NCI-H345 (cell line): ENCODE measurements at places on chromosomes 16 and 17.

DNA sequence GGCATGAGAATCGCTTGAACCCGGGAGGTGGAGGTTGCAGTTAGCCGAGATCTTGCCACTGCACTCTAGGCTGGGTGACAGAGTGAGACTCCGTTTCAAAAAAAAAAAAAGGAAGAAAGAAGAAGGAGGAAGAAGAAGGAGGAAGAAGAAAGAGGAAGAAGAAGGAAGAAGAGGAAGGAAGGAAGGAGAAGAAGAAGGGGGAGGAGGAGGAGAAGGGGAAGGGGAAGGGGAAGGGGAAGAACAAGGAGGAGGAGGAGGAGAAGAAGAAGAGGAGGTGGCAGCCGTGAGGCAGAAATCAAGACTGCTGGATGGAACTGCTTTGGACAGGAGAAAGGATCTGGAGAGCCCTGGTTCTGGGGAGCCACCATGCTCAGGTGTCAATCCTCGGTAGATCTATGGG is 29.7 kb upstream of the PEMT start:
- no peak for DNase-seq

GRCh38 chr17:17076066-17076465 is 33.8 kb downstream of the MPRIP start:
- DNase-seq, result no peak

DNA sequence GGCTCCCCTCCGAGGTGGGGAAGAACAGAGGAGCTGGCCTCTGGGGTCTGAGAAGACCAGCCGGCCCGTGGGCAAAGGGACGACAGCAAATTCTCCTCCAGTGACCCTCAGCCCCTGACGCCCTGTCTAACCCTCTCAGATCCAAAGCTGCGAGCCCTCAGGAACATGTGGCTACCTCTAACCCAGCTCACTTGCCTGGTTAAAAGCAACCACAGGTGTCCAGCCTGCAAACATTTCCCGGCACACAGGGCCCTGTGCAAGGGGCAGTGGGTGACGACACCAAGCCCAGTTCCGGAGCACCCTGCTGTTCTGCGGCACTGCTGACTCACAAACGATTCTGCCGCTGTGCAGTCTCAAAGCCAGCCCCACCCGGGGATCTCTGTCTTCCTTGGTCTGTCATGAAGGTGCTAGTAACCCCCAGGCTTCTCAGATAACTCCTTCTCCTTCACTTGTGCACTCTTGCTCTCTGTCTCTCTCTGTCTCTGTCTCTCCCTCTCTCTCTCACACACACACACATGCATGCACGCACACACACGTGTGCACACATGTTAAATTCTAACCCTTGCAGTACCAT is 23.0 kb downstream of the WNT3 start:
- DNase-seq, result no peak

- DNase-seq, result no peak
Measured at GRCh38 chr17:43772877-43773648, 5.7 kb downstream of the DUSP3 start.

GRCh38 chr16:84606081-84606875 is 11.6 kb downstream of the COTL1 start:
- DNase-seq, result no peak

- DNase-seq, result no peak
Measured at GRCh38 chr16:62445909-62446308, 409.7 kb upstream of the CDH8 start.

- no peak for DNase-seq
Measured at GRCh38 chr16:46583036-46583435, 38.1 kb downstream of the SHCBP1 start.

- DNase-seq, result peak; percentile 95
Measured at GRCh38 chr17:58219007-58219788, at the start of gene MKS1. Gene MKS1, minus strand, starts transcription at chr17:58219255. Its CDS starts 25 bp downstream, at chr17:58219230.

DNA sequence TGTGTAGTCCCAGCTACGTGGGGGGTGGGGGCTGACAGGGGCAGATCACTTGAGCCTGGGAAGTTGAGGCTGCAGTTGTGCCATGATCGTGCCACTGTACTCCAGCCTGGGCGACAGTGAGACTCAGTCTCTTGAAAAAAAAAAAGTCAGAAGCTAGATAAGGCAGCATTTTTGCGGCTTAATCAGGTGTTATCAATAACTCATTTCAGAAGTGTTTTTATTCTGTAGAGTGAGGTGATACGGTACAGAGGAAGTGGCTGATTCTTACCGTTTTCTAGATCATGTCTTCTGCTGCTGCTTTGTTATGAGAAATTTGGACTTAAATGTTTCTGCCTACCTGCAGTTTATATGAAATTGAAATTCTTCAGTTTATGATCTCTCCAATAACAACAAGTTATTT is 18.6 kb downstream of the ZC3H18 start:
- DNase-seq, result no peak

GRCh38 chr16:87331241-87331801 is 14.1 kb upstream of the C16orf95 start:
- no peak for DNase-seq

DNA sequence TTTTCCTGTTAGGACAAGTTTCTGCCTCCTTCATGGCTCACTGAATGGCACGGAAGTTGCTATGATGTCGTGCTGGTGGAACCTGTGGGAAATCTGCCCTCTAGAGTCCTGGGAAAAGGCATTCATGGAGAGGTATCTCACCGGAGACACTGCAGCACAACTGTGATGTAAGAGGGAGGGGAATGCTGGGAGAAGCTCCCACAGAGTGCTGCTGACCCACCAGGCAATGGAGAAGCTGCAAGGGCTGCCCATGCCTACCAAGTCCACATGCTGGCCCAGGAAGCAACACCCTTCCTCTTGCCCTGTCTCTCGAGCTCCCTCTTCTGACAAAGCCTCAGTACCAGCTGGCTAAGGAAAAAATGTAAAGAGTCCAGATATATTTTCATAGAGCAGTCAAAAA is 45.2 kb upstream of the SLC5A11 start:
- DNase-seq, result no peak

DNA sequence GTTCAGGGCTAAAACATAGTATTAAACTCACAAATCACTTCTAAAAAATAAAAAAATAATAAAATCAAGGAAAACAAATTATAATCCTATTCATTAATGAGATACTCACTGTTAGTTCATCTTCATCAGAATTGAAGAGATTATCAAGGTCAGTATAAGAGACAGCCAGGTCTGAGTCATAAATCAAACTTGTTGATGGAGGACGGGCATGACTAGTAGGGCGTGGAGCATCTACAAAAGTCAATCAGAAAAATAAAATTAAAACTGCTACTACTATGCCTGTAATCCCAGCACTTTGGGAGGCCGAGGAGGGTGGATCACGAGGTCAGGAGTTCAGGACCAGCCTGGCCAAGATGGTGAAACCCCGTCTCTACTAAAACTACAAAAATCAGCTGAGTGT is 59.1 kb upstream of the INTS2 start:
- no peak for DNase-seq

DNA sequence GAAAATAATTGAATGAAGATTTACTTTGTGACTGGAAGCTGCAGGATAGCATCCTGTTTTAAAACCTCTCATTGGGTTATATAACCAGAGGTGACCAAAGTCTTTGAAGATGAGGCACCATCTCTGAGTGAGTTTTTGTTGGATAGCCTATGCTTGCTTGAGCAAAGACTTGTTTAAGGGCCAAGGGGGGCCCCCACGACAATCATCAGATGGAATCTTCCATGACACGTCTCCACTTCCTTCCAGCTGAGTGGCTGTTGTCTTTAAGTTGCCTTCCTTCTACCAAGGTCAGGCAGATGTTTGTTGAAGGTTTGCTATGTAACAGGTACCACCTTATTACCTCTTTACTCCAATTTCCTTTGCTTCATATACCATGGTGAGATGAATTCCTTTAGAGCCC is 188.8 kb downstream of the PRKCA start:
- DNase-seq, result no peak

- DNase-seq, result no peak
Measured at GRCh38 chr16:86730086-86730485, 151.7 kb downstream of the FOXL1 start.

GRCh38 chr17:48541577-48542113 is 3.3 kb downstream of the HOXB2 start:
- peak; percentile 69 for DNase-seq
